Activated T-helper 17 cell treated with anti-CD3 and anti-CD28 coated beads, Interleukin-2, amount 50 U/mL, for 72 hours (primary cell): ENCODE measurements at places on chromosomes 7 and 10. TPM values are rescaled to one million over a fixed set of nuclear protein-coding genes. Genes with fewer than 3 reads are reported as not detected.

DNA sequence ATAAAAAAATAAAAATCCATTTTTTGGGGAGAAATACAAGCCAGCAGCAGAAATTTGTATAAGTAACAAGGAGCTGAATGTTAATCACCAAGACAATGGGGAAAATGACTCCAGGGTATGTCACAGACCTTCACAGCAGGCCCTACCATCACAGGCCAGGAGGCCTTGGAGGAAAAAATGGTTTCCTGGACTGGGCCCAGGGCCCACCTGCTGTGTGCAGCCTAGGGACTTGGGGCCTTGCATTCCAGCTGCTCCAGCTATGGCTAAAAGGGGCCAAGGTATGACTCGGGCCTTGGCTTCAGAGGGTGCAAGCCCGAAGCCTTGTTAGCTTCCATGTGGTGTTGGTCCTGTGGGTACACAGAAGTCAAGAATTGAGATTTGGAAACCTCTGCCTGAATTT, 126.3 kb downstream of the DGKB start:
- no peaks in the 10 kb centered on the region for H3K27me3 ChIP-seq
- no peak overlapping the region for H3K27ac ChIP-seq
- no peaks in the 10 kb centered on the region for H3K4me1 ChIP-seq
- no peak overlapping the region for H3K4me3 ChIP-seq
- H3K36me3 ChIP-seq = no peaks in the 10 kb centered on the region

- ATAC-seq = no peak
- no peak overlapping the region for H3K4me3 ChIP-seq
- H3K27ac ChIP-seq = no peak overlapping the region
- H3K36me3 ChIP-seq = no peaks in the 10 kb centered on the region
Measured at GRCh38 chr7:106167439-106168136, 55.5 kb upstream of the SYPL1 start.

DNA sequence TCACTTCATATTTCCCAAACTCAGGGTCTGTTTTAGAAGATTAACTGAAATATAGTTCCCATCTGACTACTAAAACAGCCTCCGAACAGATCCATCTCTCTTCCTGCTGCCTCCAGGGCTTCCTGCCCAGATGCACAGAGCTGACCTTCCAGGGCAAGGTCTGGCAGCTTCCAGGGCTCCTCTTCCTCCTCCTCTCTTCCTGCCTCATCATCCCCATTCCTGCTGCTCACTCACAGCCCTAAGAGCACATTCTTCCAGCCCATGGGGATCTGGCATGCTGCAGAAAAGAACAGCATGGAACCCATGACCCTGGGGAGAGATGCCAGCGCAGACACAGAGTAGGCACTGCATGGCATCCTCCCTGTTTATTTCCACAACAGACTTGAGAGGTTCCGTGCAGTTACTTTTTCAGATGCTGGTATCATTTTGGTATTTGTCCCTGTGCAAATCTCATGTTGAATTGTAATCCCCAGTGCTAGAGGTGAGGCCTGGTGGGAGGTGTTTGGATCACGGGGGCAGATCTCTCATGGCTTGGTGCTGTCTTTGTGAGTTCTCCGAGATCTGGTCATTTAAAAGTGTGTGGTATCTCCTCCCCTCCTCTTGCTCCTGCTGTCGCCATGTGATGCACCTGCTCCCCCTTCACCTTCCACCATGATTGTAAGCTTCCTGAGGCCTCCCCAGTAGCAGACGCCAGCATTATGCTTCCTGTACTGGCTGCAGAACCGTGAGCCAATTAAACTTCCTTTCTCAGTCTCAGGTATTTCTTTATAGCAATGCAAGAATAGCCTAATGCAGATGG, 4.4 kb downstream of the PKD1L1 start:
- no peak for ATAC-seq
- no peaks in the 10 kb centered on the region for H3K27me3 ChIP-seq
- no peaks in the 10 kb centered on the region for H3K4me1 ChIP-seq
- no peak overlapping the region for H3K27ac ChIP-seq
- no peak overlapping the region for H3K4me3 ChIP-seq

- no peak for ATAC-seq
- H3K4me3 ChIP-seq = no peak overlapping the region
- no peaks in the 10 kb centered on the region for H3K27me3 ChIP-seq
- H3K4me1 ChIP-seq = no peaks in the 10 kb centered on the region
Measured at GRCh38 chr10:132460691-132461090, 63.7 kb downstream of the PWWP2B start.

The ELN gene
- total RNA-seq = not detected

The SPAG6 gene
- total RNA-seq = not detected

The NXPH1 gene
- total RNA-seq = not detected

The MYOF gene
- total RNA-seq = 30.6 TPM

The LRRC4 gene
- total RNA-seq = 0.13 TPM

The UFSP1 gene
- total RNA-seq = 3.2 TPM

The ZNF425 gene
- total RNA-seq = 0.77 TPM
